RCC 7860 (cell line): ENCODE measurements at places on chromosomes 1 and 21.

DNA sequence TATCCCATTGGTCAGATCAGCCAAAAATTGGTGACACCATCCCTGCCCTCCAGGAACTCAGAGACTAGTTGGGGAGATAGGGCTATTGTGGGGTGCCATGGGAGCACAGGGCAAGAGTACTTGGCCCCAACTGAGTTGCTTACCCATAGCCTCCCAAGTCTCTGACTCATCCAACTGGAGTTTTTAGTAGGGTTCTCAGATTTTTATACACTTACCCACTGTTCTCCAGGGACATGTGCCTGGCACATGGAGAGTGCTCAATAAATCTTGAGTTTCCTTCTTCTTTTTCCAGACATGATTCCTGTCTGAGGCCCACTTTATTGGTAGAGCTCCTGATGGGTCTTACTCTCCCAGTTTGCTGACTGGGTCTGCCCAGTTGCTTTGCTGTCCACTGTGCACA is 56.7 kb downstream of the OVGP1 start:
- no peak for DNase-seq

- DNase-seq: no peak
Observed at GRCh38 chr1:33128781-33129180, 47.8 kb downstream of the AZIN2 start.

DNA sequence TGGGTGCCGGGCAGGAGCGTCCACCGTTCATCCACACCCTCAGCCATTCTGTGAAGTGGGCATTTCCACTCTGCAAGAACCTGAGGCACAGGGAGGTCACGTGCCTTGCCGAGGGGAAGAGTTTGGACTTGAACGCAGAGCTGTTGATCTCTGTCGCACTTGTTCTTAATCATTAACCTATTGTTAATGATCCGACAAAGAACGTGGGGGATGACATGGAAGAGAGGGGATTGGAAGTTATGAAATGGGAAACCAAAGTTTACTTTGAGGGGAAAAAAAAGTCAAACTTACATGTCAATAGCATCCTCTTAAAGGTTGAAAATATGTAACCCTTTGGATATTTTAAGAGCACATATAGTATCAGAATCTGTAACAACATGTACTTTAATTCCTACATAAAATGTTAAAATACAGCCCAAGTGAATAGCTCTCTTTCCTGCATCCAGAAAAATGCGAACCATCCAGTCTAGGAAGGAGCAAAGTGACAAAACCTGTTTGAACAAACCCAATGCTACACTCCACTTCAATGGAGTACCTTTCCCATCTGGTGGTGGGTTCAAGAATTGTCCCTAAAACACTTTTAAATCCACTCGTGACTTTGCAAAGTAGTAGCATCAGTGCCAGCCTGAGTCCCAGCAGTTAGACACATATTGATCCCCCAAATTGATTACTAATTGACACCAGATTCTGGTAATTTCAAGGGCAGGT is 75.5 kb downstream of the SETD4 start:
- no peak for DNase-seq

DNA sequence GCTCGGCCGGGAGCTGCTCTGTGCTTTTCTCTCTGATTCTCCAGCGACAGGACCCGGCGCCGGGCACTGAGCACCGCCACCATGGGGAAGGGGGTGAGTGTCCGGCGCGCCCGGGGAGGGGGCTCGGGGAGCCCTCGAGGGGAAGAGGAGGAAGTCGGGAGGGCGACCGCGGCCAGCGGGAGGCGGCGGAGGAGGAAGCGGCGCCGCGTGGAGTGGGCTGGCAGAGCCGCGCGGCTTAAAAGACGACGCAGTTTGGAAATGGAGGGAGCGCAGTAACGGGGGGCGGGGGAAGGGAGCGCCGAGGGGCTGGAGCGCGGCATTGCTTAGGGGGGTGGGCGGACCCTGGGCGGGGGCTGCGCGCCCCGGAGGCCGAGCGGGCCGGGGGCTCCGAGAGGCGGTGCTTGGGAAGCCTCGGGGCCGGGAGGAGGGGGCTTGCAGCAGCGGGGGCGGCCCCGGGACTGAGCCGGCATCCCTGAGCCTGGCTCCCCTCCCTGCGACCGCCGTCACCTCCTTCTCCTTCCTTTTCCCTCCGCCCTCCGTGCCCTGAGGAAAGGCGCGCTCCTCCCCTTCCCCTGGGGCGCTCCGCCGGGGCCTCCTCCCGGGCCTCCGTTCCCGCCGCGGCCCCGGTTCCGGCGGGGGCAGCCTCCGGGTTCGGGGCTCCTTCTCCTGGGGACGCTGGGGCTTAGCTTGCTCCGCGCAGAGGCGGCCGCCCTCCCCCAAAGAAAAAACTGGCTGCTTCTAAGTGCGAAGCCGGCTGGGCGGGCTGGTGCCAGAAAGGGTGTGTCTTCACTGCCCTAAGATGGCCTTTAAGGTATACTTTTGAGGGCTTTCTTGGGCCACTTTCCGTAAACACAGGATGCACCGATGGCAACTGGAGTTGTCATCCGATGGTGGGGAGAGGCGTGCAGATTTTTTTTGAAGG is 648 bp downstream of the ATP1A1 start:
- no peak for DNase-seq

GRCh38 chr21:39105341-39105765 is 77.9 kb downstream of the PSMG1 start:
- DNase-seq: no peak
